Immature natural killer cell (primary cell): ENCODE measurements at places on chromosomes 12 and 14. TPM values are rescaled to one million over a fixed set of nuclear protein-coding genes. Genes with fewer than 3 reads are reported as not detected.

DNA sequence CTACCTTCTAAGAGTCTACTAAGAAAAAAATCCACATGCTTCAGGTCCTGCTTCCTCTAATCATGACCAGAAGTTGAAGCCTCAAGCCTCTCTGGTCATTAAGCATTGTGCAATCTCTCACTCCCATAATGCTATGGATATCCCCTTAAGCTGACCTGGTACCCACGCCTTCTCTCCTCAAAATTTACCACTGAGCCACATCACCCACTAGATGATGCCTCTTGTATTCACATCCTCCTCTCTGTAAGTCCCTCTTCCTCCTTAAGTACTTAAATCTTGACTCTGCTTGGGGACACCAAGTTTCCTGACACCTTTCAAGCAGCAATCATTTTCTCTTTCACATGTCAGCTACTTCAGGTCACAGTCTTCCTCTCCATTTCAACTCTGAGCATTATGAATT is 9.8 kb downstream of the GALNT4 start:
- peak; percentile 14 for DNase-seq

DNA sequence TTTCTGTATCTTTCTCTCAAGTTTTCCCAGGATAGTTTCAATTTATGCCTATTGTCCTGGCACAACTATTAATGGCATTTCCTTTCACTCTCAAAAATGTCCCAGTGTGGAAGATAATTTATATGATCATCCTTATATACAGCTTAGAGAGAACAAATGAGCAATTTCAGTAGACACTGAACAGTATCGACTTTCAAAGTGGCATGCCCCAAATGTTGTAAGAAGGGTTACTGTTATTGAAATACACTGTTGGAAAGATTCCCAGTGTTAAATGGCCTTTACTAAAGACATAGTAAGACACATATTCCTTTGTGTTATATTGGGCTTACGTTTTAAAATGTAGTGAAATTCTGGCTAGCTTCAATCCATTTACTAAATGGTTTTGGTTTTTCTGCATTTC is 202.3 kb upstream of the CDKN3 start:
- no peak for DNase-seq

Gene CELA1
- polyA plus RNA-seq, result not detected

Gene PLBD1
- 1.8 TPM for polyA plus RNA-seq

Gene NTN4
- polyA plus RNA-seq, result not detected

DNA sequence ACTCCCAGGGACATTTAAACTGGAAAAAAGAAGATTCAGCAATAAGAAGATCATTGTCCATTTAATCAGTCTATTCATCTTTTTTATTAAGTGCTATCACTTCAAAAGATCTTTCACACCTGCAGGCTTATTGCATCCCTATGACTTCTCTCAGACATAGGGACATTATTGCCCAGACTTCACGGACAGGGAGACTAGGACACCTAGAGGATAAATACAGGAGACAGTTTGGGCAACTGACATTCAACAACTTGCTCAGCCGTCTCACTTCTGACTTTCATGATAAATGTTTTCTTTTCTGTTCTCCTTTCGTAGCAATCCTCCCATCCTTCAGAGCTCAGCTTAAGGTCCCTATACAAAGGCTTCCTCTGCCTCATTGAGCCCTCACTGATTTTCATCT is 84.3 kb downstream of the TMEM30B start:
- DNase-seq, result no peak

Gene CYP27B1
- not detected for polyA plus RNA-seq

Gene KRT77
- not detected for polyA plus RNA-seq

DNA sequence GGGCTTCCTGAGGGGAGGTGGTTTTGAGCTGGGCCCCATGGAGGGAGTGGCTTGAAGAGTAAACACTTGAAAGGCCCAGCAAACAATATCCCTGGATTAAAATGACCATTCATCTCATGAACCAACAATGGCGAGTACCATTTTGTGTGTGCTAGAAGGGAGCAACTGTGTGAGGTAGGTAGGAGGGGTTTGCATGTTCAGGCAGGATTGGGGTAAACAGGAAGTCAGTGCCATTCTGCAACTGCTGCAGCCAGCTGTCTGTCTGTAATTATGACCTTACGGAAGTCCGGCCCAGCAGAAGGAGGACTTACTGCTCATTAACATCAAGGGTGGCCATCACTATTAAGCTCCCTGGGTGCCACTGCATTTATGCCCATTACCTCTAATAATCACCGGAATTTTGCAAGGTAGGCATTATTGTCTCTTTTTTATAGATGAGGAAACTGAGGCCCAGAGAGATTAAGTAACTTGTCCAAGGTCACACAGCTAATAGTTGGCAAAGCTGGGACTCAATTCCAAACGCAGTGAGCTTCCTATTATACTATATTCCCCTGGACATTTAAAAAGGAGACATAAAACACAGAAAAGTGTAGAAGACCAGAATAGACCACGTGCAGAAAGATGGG is 16.6 kb upstream of the IFI27L2 start:
- DNase-seq, result no peak

GRCh38 chr14:99143793-99144192 is 128.2 kb downstream of the BCL11B start:
- no peak for DNase-seq

GRCh38 chr12:6337958-6338433 is 3.9 kb downstream of the TNFRSF1A start:
- DNase-seq, result no peak

- no peak for DNase-seq
Observed at GRCh38 chr14:81485781-81486180, 47.9 kb downstream of the SEL1L start.

Gene AHNAK2
- not detected for polyA plus RNA-seq

DNA sequence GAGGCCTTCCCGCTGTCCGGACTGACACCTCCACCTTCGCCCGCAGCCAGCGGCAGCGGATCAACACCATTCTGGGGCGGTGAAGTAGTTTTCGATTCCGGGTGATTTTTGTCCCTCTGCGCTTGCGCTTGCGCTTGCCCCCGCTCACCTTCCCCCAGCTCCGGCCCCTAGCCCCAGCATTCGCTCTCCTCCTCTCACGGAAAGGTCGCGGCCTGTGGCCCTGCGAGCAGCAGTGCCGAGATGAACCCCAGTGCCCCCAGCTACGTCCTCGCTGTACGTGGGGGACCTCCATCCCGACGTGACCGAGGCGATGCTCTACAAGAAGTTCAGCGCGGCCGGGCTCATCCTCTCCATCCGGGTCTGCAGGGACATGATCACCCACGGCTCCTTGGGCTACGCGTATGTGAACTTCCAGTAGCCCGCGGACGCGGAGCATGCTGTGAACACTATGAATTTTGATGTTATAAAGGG is 22.7 kb upstream of the SRGAP1 start:
- no peak for DNase-seq

GRCh38 chr12:4579305-4580102 is 17.5 kb downstream of the DYRK4 start:
- DNase-seq, result no peak

- no peak for DNase-seq
Observed at GRCh38 chr12:95034750-95035149, 31.3 kb upstream of the NDUFA12 start.

Gene NFATC4
- not detected for polyA plus RNA-seq

- no peak for DNase-seq
Observed at GRCh38 chr14:61331992-61332657, 10.7 kb downstream of the PRKCH start.

- no peak for DNase-seq
Observed at GRCh38 chr12:123250471-123251383, 17.5 kb downstream of the MTRFR start.

GRCh38 chr12:115421796-115422709 is 738.1 kb upstream of the TBX3 start:
- DNase-seq, result no peak

GRCh38 chr14:36857842-36858445 is 196.3 kb downstream of the PAX9 start:
- no peak for DNase-seq

- no peak for DNase-seq
Observed at GRCh38 chr12:57134949-57135348, 6.7 kb downstream of the LRP1 start.

GRCh38 chr12:85575120-85576096 is 260.8 kb downstream of the RASSF9 start:
- no peak for DNase-seq

DNA sequence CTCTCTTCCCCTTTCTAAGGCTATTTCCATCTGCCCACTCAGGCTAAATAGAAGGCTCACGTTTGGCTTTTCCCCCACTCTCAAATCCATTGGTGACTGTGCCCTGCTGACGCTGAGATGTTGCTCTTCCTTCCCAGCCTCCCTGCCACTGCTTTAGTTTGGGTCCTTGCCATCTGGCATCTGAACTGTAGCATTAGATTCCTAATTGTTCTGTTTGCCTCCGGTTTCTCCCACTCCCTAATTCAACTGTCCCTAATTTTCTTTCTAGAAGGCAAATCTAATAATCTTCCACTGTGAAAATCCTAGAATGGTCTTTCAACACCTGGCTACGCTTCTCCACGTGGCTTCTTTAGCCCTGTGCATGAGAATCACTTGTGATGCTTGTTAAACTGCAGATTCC is 37.6 kb upstream of the SMOC1 start:
- DNase-seq, result no peak

DNA sequence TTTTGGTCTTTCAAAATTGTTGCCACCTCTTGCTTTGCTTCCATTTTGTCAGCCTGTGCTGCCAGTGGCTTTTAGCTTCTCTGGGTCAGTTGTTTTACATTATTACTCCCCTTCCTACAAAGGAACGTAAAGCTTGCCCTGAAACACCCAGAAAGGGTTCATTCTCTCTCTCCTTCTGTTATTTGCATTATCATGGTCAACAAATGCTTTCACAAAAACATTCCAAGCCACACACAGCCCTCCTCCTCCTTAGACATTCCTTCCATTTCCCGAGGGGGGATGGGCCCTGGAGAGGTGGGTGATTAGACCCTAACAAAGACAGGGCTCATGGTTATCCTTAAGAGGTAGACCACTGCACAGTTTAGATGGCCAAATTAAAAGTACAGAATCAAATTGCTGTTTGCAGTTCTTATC is 60.4 kb upstream of the SINHCAF start:
- DNase-seq, result no peak

Gene ITGB7
- polyA plus RNA-seq, result 390 TPM

- DNase-seq, result no peak
Observed at GRCh38 chr14:58280954-58281787, 17.2 kb upstream of the ARID4A start.

- DNase-seq, result no peak
Observed at GRCh38 chr12:64387197-64387816, 3.3 kb downstream of the C12orf56 start.
